Stimulated activated naive CD4-positive, alpha-beta T cell (primary cell): ENCODE measurements at places on chromosomes 11 and 22.

DNA sequence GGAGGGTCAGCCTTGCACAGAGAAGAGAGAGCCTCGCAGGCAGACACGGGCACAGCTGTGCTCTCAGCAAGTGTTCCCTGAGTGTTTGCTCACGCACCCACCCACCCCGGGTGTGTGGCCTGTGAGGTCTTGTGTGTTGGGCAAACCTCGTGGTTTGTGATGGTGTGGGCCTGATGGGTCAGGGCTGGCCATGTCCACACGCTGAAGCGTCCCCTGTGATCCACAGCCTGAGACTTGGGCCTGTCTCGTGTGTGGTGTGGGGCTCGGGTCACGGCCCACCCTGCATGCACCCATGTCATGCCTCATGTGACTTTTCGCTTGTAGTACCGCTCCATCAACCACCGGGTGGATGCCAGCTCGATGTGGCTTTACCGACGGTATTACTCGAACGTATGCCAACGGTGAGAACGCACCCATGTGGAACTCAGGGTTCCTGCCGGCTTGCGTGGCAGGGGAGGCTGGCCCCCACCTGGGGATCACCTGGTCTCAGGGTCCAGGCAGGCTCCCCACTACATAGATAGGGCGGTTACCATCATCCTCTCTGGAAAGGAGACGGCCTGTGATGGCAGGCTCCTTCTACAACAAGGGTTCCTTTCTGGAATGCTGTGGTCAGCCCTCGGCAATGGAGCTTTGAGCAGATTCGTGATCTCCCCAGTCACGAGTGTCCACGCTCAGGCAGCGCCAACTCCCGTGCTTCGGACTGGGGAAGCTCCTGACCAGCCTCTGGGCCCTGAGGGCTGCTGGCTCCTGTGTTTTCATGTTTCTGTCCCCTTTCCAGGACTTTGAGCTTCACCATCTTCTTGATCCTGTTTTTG lies 5.9 kb downstream of the TPCN2 start:
- DNase-seq, result no peak

DNA sequence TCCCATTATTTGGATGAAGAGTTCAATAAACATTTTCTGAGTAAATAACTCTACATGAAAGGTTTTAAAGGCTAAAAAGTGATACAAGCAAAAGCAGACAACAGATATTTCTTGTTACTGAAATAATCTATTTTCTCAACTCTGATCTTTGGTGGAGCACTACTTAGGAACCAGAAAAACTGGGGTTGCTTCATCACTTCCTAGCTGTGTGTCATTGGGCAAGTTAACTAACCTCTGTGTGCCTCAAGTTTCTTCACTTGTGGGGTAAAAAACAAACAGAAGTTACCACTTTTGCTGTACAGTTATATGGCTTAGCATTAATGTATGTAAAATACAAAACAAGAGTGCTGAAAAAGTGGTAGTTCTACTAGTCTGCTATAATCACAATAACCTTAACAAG lies 5.6 kb downstream of the MAPK1 start:
- no peak for DNase-seq

GRCh38 chr22:31039393-31039792 lies 41.7 kb upstream of the SMTN start:
- DNase-seq, result no peak

DNA sequence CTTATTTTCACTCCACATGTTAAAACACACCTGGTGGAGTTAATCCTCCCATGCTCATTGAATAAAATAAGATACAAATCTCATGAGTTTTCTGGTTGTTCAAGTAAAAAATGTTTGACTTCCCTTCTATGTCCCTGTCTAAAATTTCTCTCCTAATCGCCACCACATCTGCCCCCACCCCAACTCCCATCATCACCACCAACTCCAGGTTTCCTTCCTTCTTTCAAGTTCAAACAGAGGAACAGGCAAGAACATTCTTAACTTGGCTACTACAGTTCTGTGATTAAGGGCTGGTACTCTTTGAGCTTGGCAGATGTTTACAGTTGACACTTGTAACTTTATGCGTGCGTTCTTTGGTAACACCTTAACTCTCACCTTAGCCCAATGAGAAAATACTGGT lies 9.1 kb upstream of the PSMA1 start:
- DNase-seq, result no peak

DNA sequence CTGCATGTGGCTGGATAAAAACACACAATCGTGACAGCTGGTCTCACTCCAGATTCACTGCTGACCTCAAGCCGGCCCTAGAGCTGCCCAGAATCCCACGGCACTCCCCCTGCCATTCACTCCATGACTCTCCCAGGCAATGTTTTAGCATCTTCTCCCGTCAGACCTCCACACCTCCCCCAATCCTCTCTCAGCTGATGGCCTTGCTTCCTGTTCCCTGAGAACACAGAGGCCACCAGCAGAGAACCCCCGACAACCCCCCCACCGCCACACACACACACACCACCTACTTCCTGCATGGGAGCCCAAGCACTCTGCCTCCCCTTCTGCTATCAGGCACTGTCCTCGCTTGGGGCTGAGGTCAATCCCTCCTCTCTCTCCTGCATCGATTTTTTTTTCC lies 9.3 kb downstream of the TNKS1BP1 start:
- no peak for DNase-seq

DNA sequence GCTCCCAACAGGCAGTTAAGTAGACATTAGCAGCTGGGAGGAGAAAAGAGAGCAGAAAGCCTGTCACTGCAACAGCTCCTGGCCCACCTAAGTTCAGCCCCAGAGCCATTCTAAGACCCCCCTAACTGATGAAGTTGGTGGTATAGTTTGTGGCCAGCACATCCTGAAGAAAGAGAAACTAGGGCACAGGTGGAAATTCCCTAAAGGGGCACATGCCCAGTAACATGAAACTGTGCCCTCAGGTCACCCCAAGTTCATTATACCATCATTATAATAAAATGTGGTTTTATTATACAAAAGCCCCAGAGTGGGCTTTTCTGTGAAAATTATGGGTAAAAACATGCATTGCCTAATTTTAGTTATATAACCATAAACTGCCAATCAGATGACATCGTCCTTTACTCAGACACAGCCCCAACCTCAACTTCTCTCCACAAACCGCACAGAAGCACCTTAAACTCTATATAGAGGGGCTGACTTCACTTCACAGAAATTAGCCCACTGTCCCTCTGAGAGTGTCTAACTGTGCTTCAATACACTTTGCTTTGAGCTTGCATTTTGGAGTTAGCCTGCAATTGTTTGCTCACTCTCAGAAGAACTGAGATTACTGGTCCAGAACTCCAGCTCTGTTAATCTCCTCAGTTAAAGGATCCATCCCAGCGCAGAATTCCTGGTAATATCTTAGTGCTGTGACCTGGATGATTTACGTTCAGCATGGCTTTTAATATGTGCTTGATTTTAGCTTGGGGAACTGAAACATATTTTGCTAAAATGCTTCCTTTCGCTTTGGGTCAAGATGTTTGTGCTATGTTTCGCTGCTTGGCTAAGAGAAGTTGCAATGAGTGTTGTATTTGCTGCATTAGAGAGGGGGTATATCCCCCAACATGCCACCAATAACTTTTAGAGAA lies 1.8 kb upstream of the APOL3 start:
- no peak for DNase-seq

GRCh38 chr11:114522818-114523217 lies 36.9 kb downstream of the NXPE1 start:
- no peak for DNase-seq
